Stimulated activated CD8-positive, alpha-beta memory T cell treated with anti-CD3 and anti-CD28 coated beads, Interleukin-4, amount 100 ng/mL, for 1 hour (primary cell): ENCODE measurements at places on chromosomes 6 and 20.

GRCh38 chr6:159039885-159040258 lies 4.9 kb downstream of the TAGAP start:
- no peak for DNase-seq

- DNase-seq: no peak
Measured at GRCh38 chr20:50569864-50570836, 60.0 kb downstream of the PTPN1 start.

DNA sequence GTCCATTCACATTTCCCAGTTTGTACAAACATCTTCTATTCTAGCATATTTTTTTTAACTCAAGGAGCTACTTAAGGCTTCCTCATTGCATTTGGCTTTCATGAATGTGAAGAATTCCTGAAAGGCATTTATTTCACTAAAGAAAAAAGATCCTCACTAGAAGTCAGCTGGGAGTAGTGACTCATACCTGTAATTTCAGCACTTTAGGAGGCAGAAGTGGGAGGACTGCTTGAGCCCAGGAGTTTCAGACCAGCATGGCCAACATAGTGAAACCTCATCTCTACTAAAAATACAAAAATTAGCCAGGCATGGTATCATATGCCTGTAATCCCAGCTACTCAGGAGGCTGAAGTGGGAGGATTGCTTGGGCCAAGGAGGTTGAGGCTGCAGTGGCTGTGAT lies 30.9 kb upstream of the XRN2 start:
- no peak for DNase-seq

DNA sequence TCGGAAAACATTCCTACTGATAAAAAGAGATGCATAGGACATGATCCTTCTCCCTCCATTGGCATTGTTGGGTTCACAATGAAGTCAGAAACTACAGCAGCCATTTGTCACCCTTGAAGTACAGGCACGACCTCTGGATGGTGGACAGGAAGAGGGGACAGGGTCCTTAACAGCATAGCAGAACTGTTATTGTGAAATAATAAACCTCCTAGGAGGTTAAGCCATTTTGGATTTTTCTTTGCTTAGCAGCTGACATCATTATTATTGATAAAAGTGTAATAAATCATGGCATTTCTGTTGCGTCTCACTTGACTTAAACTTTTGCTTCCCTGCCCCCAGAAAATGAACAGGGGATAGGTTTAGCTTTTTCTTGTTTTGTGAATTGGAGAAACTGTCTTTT lies 134.3 kb upstream of the SASH1 start:
- DNase-seq: no peak

DNA sequence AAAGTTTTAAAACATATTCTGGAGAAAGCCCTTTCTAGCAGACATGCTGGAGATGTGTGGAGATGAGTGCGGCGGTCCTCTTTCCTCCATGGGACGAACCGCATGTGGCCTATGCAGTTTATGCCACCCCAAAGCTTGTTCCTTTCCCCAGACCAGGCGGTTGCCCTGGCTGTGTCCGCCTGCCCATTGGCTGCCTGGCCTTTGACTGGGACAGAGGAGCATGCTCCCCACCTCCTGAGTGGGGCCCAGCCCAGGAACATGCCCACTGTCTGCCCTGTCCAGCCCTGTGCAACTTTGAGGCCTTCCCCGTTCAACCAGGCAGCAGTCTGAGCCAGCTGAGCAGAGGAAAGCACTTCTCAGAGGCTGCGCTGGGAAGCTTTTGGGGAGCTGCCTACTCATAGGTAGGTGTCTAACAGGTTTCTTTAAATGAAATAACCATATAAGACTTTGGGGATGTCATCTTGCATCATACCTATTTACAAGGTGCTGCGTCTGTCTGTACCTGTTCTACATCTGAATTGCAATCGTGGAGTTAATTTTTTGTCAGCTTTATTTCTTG lies 20.6 kb downstream of the FOXC1 start:
- no peak for DNase-seq

- DNase-seq: no peak
Measured at GRCh38 chr6:141484711-141485110, 648.0 kb upstream of the GJE1 start.

GRCh38 chr6:24924580-24925356 lies 11.0 kb downstream of the RIPOR2 start:
- no peak for DNase-seq

DNA sequence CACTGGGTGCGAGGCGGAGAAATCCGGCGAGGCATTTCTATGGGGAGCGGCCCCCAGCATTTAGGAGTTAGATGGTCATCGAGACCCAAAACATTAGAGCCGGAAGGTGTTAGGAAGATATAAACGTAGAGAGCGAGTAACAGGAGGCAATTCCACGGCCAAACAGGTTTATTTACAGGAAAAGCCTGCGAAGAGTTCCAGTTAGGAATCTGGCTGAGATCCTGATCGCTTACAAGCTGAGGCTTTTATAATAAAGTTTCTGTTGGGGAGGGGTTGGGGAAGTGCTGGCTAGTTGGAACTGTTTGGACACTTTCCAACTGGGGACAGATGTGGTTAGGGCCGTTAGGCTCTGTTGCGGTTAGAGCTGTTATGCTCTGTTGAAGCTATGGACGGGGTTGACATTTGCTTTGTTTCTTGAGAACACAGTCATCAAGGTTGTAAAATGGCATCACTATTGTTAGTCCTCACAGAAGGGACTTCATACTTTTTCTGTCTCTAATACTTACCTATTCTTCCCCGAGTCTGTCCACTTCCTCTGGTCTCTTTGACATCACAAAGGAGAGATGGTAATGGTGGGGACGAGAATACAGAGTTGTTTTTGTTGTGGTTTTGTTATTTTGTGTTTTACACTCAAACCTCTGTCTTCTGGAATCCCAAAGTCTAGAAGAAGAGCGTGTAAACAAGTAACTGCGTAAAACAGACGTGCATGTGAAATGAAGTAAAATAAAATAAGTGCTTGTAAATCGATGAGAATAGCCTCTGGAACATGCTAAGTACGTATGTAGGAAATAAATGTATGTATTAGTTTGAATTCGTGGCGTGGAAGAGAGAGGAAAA lies 554 bp upstream of the ZSCAN31 start:
- DNase-seq: no peak

DNA sequence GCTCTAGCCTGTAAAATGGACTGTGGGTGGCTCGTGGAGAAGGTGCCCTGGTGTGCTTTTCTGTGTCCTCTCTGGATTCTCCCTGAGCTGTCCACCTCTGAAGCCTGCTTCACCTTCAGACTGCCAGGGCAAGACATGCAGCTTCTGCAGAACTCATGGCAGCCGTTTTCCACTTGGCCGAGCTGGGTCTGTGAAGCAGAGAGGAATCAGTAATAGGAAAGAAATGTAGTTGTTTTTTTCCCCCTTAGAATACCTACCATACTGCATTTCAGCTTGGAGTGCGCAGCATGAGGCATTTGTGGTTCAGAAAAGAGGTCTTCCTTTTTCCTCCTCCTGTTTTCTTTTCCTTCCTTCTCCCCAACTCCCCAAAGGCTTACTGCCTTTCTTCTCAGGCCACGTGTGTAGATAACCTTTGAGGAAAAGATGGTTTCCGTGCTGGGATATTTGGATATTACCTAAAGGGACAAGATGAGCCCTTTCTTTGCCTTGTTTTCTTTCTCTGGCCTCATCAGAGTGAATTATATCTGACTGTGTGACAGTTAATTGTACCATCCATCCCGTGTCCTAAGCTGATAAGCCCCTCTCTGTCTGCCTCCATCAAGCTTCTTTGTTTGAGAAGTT lies 39.4 kb downstream of the RREB1 start:
- no peak for DNase-seq

DNA sequence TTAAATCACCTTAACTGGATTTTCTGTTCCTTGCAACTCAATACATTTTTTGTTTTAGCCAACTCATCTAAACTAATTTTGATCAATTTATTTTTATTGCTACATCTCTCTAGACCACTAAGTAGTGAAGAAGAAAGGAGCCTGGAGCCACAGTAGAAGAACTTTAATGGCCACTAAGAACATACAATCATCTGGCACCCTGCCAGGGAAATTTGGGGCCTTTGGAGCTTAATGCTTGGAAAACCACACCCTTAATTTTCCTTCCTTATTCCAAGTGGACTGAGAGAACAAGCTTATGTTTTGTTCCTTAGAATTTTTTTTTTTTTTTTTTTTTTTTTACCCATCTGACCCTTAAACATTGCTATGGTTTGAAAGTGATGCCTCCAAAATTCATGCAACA lies 12.0 kb upstream of the GMDS start:
- DNase-seq: no peak

DNA sequence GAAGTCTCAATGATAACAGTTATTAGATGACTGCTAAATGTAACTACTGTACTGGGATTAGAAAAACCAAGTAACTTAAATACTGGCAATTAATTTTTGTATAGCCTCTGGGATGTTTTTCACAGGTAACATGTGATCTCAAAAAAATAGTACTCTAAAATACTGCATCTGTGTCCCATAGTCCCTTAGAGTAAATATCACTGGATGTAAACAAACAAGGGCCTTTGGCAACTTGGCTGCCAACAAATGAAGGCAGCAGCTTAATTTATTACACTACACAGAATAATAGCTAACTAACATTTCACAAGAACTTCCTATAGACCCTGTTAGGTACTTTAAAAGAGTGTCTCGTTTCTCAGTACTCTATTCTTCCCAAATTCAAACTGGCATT lies 14.0 kb downstream of the ARHGAP18 start:
- no peak for DNase-seq

DNA sequence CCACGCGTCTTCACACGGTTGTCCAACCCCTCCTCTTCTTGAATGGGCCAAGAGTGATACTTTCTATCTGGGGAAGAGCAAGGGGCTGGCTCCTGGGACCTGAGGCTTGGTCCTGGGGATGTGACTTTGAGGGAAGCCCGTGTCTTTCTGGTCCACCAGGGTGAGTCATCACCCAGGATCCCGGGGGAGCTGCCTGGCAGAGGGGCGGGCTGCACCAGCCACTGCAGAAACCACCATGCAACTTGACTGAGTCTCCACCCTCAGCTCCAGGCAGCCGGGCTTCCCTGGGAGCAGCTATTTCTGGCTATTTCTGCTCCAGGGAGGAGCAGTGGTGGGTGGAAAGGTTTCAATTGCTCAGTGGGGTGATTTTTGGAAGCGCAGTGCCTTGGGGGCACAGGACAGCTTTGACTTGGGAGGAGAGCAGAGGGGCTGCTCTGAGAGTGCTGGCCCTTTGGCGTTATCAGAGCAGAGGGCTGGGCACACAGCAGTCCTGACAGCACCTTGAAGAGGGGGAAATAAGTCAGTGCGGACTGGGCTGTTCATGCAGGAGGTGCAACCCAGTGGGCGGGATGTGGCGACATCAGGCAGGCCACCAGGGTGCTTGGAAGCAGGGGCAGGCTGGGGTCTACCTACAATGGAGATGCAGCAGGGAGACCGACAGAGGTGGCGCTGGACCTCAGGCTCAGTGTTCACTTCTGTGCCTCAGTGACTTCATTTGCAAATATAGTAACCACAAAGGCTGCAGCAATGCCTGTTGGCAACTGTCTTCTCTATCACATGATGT lies 45.1 kb upstream of the FAM83D start:
- DNase-seq: no peak

- no peak for DNase-seq
Measured at GRCh38 chr6:39217177-39217864, 12.0 kb downstream of the KCNK5 start.

DNA sequence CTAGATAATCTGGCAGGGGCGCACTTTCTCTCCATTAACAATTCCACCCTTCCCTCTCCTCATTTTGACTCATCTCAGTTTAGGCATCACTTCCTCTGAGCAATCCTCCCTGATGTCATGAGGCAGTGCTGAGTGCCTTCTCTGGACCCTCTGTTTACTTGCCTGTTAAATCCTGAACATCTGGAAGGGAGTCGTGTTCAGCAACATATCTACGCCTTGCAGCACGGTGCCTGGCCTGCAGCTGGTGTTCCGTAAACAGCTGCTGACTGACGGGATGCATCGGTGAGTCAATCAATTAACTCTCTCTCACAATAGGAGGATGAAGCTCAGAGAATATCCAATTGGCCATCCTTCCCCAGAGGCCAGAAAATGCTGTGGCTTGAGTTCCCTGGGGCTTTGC lies 613.5 kb downstream of the PTPRT start:
- DNase-seq: no peak

DNA sequence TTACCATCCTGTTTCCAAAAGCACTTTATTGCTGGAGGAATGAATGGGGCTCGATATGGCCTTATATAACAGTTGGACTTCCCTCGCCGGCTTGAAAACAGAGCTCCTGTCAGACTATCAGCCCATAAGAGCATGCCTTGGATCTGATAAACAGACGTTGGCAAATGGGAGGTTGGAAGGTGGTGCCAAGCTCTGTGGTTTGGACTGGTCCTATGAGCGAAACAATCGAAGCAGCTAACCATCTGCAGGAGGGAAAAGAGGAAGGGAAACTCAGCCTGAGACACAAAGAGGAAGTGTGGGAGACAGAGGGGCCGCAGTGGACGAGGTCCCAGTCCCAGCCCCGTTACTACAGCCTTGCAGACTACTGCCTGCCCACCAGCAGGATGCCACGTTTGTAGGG lies 92.9 kb downstream of the TFAP2C start:
- DNase-seq: no peak

- no peak for DNase-seq
Measured at GRCh38 chr6:137982418-137983189, 115.5 kb downstream of the TNFAIP3 start.

DNA sequence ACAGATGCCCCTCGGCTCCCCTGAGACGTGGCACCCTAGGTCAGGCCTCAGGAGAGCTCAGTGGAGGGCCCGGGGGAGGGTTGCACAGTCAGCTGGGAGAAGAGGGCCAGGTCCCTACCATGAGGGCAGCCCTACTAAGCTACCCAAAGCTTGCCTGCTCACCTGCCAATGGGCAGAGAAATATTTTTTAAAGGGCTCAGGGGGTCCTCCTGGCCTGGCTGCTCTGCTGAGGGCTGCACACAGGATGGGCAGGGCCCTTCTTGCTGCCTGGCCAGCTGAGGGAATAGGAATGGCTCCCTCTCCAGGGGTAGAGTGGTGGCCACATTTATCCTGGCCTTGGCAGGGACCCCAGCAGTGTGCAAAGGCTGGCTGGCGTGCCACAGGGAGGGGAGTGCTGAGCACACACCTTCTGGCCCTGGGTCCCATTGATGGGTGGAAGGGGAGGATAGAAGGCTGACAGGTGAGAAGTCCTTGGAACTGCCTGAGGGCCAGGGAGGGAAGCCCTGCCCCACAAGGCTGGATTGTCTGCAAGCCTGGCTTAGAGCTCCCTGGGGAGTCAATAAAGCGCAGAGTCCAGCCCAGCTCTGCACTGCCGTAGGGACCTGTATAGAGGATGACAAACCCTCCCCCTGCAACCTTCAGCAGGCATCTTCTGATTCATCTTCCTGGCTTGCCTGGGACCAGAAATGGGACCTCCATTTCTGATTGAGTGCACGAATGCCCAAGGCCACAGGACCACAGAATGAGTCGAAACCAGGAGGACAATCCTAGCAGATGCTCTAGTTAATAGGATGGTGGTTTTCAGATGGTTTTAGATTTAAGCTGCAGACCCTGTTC lies 62.1 kb downstream of the NOL4L start:
- DNase-seq: no peak

GRCh38 chr20:3551681-3552434 lies 81.0 kb downstream of the ATRN start:
- DNase-seq: no peak

- no peak for DNase-seq
Measured at GRCh38 chr20:45253261-45253660, 1.1 kb downstream of the SLPI start.

GRCh38 chr6:46484081-46484820 lies 7.0 kb downstream of the RCAN2 start:
- DNase-seq: no peak
